ENCODE measurements at places on chromosomes 2 and 18.

- no peak for DNase-seq
Observed at GRCh38 chr2:22912398-22912797, 472.6 kb upstream of the KLHL29 start.

- no peak for DNase-seq
Observed at GRCh38 chr2:9761577-9761976, 81.7 kb upstream of the TAF1B start.

- DNase-seq = no peak
Observed at GRCh38 chr2:164784376-164784775, 57.2 kb downstream of the COBLL1 start.

GRCh38 chr2:114218383-114218782 lies 224.1 kb upstream of the DPP10 start:
- DNase-seq = no peak

GRCh38 chr2:217740756-217741155 lies 262.0 kb downstream of the TNS1 start:
- DNase-seq = no peak

GRCh38 chr2:209501579-209501978 lies 77.7 kb downstream of the MAP2 start:
- no peak for DNase-seq

GRCh38 chr2:121044412-121044811 lies 240.6 kb downstream of the TFCP2L1 start:
- no peak for DNase-seq

DNA sequence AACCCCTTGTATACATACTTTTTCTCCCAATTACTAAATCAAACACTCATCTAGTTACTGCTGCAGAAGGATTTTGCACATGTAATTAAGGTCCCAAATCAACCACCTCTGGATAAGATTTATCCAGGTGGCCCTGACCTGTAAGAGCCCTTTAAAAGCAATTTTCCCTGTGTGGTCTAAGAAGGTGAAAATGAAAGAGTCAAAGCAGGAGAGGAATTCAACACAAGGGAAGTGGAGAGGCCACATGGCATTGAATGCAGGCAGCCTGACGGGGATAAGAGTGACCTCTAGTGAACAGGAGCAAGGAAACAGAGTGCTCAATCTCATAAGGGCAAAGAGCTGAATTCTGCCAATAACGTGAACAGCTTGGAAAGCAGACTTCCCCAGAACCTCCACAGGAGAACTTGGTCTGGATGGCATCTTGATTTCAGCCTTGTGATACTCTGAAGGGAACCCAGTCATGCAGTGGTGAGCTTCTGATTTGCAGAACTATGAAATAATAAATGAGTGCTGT lies 27.2 kb downstream of the PPP3R1 start:
- no peak for DNase-seq

- no peak for DNase-seq
Observed at GRCh38 chr2:196274387-196274809, 103.0 kb upstream of the STK17B start.

DNA sequence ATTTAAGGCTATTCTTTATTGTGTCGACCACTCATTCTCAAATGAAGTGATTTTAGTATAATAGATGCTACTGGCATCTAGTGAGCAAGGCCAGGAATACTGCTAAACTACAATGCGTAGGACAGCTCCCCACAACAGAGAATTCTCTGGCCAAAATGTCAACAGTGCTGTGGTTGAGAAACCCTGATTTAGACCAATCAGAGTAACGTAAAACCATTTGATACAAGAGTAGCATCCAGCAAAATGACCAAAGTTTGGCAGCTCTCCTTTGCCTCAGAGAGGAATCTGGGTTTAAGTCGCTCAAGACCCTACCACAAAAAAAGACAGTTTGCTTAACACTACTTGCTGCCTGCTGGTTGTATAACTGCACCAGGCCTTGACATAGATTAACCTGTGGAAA lies 37.0 kb upstream of the TTN start:
- DNase-seq = no peak

DNA sequence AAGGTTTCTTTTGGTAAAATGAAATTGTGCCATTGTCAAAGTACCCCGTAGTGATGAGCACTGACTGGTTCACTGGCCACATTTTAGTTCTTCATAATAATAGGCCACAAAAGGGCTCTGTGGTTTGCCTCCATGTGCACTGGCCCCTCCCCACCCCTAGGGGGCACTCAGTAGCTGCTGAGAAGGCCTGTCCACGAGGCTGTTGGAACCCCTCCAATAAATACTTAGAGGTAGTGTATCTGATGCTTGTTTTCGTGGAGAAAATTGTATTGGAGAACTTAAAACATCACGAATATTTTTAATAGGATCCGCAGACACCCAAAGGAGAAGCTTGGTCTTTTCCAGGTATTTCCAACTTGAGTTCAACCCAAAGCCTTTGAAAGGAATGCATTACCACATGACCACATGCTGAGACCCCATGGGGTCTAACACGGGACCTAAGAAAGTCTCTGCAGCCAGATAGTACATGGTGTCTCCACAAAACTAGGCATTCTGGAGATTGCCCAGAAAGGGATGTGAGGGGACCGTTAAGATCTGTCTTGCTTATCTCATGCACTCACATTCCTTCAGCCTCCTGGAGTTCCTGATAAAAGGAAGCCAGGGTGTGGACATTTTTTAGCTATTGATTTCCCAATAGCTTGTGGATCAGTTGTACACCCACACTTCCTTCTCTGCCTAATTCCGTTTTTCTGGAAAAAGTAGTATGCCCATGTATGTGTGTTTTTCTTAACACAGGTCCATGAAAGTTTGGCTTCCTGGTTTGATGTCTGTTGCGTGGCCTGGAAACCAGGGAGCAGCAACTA lies 28.5 kb upstream of the NOSTRIN start:
- DNase-seq = no peak

- DNase-seq = no peak
Observed at GRCh38 chr2:147398996-147399395, 445.8 kb upstream of the ACVR2A start.

GRCh38 chr18:21682371-21683051 lies 22.1 kb downstream of the ABHD3 start:
- no peak for DNase-seq

- DNase-seq = no peak
Observed at GRCh38 chr2:105102001-105102400, 64.1 kb downstream of the MRPS9 start.

DNA sequence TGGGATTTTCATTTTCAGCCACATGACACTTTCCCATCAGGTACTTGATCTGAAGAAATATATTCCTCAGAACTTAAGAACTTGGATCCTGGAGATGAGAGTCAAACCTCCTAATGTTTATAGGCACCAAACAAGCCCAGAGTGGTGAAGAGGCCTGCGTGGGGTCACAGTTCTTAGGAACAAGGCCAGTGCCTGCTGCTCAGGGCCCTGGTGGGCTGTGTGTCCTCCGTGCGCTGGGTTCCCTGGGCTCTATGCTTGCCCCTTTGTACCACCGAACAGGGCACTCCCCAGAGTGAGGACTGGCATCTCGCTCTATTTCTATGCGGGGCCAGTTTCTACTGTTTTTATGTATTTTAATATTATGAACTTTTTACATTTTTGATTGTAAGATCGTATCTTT lies 76.0 kb upstream of the RBM44 start:
- DNase-seq = no peak

DNA sequence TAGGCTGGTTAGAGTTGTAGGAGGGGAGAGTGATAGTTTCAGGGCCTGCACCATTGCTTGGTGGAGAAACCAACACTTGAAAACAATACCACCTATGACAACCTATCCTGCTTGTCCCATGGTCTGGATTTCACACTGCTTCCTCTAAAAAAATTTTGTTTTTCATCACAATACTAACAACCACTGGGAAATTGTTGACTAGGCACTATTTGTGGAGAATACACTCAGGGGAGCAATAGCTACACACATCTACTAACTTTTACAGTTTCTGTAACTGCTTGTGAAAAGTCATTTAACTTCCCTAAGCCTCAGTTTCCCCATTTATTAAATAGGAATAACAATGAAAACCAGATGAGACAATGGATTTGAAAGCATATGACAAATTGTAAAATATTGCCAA lies 4.1 kb upstream of the CRYGB start:
- DNase-seq = no peak

- no peak for DNase-seq
Observed at GRCh38 chr2:151422917-151423439, 13.3 kb downstream of the RIF1 start.

- DNase-seq = no peak
Observed at GRCh38 chr2:65214361-65214760, 13.3 kb upstream of the ACTR2 start.

DNA sequence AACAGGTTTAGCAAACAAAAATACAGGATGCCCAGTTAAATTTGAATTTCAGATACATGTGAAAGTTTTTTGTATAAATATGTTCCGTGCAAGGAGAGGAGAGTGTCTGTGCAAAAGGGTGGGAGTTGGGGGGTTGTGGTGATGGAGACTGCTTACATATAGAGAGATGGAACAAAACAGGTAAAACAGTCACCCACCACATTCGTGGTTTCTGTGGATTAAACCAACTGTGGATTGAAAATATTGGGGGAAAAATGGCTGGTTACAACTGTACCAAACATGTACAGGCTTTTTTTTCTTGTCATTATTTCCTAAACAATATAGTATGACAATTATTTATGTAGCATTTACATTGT lies 245.7 kb downstream of the TNS1 start:
- DNase-seq = no peak

DNA sequence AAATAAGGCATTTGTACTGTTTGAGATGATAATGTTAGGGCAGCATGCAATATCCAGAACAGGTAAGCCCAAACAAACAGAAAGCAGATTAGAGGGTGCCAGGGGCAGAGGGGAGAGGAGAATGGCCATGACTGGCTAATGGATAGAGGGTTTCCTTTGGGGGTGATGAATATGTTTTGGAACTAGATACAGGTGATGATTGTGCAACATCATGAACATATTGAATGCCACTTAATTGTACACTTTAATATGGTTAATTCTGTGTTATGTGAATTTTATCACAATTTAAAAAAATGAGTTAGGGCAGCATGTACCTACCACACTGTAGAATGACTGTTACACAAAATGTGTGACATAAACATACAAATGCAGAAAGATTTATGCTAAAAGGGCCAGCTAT lies 255.5 kb upstream of the FN1 start:
- DNase-seq = no peak

DNA sequence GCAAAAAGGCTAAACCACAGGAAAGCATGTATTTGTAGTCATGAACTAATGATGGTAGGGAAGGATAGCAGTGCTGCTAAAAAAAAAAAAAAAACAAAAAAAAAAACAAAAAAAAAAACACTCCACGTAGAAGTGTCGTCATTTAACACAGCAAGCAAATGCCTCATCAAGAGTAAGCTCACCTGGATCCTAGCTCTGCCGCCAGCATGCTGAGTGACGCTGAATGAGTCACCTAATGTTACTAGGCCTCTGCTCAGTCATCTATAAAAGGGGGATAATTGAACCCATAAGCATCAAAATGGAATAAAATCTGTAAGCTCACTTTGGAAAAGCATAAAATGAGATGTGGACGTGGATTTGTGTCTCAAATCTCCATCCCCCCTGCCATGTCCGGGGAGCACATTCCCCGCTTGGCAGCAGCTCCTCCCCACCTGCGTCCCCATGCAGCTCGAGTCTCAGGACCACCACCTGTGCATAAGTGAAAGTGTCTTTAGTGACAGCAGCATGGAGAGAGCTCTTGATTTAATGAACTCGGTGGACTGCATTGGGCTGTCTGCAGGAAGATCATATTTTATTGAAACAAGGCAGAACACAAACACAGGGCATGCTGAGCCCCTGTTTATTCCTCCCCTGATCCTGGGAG lies 427.5 kb downstream of the LRATD1 start:
- no peak for DNase-seq

GRCh38 chr2:3959372-3959771 lies 256.0 kb downstream of the DCDC2C start:
- DNase-seq = no peak

GRCh38 chr18:33841221-33841967 lies 263.4 kb downstream of the ASXL3 start:
- DNase-seq = no peak

GRCh38 chr2:7992612-7993602 lies 688.9 kb upstream of the ID2 start:
- DNase-seq = no peak

DNA sequence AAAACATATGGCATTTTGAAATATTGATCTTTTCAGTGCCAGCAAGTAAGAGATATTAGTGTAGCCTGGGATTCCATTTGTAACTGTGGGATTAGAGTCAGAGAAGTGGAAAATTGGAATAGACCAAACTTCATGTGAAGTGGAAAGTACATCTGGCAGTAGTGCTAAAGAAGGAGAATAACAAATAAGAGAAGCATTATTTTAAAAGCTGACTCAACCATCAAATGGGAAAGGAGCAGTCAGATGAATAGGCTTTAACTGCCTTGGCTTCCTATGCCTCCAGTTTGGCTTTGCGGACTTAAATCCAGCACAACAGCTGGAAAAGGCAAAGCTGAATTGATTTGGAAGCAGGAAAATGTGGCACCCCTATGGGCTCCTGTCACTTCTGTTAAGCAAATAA lies 623.1 kb downstream of the TSN start:
- DNase-seq = no peak

GRCh38 chr2:175687465-175687864 lies 314.6 kb downstream of the LNPK start:
- no peak for DNase-seq

- no peak for DNase-seq
Observed at GRCh38 chr2:178296394-178297090, 102.2 kb downstream of the OSBPL6 start.

DNA sequence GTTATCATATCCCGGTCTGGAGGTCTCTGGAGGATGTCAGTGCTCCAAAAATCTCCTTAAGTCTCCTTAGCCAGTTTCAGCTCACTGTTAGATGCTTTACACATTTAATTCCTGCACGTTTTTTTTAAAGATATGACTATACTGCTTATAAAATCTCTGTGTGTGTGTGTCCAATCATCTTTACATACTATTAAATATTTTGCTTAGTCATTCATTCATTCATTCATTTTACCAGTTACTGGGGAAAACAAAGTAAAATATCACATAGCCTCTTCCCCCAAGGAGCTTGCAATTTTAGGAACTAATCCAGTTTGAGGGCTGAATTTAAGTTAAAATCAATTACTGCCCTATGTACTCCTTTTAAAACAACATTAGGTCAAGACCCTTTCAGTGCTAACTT lies 293.2 kb upstream of the LYPD1 start:
- DNase-seq = no peak

DNA sequence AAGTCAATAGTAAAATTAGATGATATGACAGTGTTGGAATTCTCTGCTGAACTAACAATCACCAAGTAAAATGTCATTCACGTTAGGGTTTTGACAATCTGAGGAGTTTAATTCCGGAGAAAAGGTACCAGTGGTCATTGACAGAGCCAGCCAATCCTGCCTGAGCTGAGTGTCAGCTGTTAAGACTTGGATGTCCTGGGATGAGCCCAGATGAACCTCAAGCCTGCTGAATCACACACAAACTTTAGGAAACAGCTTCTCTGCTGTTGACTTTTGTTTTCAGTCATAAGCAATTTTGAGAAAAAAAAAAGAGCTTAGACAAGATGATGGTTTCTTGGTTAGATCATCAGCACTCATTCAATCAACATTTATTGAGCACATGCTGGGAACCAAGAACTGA lies 600.0 kb upstream of the SLC39A10 start:
- no peak for DNase-seq

All from stimulated activated CD8-positive, alpha-beta memory T cell treated with anti-CD3 and anti-CD28 coated beads, Interleukin-12 subunit alpha, Interleukin-12 subunit beta, amount 100 ng/mL, for 1 hour (primary cell).